ENCODE measurements at places on chromosomes 7 and 10.

DNA sequence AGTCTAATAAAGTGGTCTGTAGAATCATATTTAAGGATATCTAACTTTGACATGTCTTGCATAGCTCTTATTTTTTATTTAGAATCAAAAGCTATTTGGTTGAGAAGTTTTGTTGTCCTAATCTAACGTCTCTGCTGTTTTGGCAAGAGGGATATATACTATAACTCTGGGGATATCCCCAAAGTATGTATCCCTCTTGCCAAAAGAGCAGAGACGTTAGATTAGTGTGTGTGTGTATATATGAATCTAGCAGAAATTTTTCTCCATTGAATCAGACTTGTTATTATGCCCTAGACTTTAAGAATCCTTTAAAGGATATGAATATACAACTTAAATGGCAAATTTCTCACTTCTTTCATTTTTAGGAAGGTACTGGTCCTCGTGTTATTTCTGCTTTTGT lies 9.6 kb downstream of the SMC3 start:
- DNase-seq = no peak

GRCh38 chr7:96237040-96237439 lies 84.9 kb downstream of the SLC25A13 start:
- no peak for DNase-seq

GRCh38 chr10:21733710-21734109 lies 199.7 kb downstream of the MLLT10 start:
- no peak for DNase-seq

- DNase-seq = no peak
Measured at GRCh38 chr10:87661861-87662785, 2.4 kb downstream of the PAPSS2 start.

GRCh38 chr7:55521917-55522902 lies 50.1 kb downstream of the VOPP1 start:
- DNase-seq = no peak

DNA sequence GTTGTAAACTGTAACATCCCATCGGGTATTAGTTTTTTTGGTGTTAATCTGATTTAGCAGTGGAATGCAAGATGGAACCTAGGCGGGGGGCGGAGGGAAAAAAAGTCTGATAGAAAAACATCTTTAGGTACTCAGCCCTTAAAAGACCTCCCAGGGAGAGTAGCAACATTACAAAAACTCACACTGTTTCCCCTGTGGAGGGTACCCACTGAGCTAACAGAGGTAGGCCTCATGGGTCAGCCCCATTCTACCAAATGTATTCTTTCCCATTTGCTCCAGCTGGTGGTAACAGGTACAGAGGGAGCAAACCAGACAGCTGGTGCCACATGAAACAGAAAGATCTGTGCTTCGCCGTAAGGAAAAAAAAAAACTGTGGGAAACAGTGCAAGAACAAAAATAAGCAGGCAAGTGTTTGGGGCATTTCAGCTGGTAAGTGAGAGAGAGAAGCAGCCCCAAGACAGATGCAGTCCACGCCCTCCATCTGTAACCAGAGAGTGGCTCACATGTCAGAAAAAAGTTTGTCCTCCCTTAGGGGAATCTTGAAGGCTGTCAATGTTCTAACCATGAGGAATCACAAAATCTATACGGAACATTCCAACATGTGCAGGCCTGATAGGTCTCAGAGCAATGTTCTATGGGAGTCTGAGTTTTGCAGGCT lies 65.3 kb downstream of the HOXA1 start:
- no peak for DNase-seq

DNA sequence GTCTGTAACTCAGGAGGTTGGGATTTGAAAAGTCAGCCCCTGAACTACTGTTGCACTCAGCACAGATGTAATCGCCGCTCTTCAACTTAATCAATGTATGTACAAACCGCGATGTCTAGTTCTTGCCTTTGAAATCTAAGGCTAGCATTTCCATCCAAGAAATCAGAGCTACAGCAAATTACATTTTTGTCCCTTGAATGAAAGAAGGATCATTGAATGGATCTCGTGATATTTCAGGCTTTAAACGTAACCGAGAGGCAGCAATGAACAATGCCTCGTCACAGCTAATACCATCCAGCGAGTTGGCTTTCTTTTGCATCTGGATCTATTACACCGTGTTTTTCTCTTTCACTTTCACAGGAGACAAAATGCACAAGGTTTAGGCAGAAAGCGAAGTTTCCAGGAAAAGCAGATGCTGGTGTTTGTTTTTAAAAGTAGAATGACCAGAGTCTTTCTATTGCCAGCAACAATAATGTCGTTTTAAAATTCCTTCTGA lies 5.5 kb downstream of the SKIDA1 start:
- no peak for DNase-seq

- DNase-seq = no peak
Measured at GRCh38 chr10:78436222-78436573, 402.5 kb downstream of the RPS24 start.

DNA sequence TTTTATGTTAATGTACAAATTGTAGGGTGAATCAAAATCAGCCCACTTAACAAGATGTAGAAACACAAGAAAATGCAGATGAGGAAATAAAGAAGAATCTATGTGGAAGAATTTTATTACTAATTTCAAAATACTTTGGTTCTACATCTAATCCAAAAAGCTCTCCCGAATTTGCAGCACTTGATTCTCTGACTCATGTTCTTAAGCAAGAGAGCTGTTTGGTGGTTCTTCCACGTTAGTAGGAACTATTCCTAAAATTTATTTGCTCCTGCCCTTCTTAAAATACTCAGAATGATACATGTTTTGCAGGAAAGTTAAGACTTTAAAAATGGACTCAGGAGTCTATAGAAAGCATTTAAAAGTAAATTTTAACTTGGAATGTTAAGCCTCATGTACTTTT lies 91.8 kb downstream of the ZMYND11 start:
- no peak for DNase-seq

GRCh38 chr10:74906611-74907198 lies 80.3 kb downstream of the KAT6B start:
- no peak for DNase-seq

GRCh38 chr10:1548146-1548545 lies 189.2 kb downstream of the ADARB2 start:
- no peak for DNase-seq

DNA sequence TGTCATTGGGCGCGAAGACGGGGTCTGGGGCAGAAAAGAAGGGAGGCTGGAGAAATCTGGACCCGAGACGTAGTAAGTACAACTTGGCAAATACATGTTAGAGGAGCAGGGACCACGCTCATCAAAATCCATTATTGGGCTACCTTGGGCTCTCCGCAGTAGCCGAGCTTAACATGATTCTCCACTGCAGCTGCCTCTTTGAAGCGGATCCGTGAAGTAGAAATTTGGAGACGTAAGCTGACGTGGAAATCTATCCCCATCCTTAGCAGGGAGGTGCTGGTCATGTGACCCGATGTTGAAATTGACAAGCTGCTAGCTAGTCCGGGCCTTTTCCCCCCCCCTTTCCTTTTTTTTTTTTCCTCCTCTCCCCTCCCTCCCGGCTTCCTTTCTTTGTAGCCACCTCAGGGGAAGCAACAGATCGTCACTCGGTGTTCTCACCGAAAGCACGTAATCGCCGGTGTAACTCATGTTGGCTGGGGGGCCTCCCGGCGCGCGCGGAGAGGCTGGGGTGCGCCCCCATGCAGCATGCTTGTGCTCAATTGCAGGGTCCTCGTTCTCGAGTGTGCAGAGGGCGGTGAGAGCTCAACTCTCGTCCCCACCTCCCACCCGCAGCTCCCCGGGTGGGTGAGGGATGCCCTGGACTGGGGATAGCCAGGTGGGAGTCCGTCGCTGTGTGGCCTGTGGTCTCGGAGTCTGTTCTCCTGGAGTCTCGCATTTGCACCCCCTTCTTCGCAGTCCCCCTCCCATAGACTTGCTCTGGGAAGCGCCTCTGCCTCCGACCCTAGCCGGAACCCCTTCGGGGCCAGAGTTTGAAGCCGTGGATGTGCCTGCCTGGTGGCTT lies at the start of gene HOXA11:
TSS of gene HOXA11 (minus strand) at position 220 of the 841 bp plus-strand sequence. CDS start at position 132, 88 bp downstream.
- no peak for DNase-seq

DNA sequence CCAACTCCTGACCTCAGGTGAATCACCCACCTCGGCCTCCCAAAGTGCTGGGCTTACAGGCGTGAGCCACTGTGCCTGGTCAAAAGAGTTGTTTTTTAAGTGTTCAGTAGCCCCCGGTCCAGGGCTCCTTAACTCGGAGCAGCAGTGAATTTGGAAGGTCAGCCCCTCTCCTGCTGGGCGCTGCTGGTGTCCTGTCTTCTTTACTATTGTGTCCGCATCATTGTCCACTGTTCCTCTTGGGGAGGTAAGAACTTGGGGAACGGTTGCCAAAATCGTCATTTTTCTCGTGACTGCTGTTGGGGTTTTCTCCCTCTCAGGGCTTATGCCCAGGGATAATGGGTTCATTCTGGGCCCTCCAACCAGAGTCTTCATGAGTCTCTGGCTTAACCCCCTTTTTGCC lies 46.7 kb downstream of the CAMK1D start:
- DNase-seq = no peak
